ENCODE measurements at places on chromosomes 6 and 20.

DNA sequence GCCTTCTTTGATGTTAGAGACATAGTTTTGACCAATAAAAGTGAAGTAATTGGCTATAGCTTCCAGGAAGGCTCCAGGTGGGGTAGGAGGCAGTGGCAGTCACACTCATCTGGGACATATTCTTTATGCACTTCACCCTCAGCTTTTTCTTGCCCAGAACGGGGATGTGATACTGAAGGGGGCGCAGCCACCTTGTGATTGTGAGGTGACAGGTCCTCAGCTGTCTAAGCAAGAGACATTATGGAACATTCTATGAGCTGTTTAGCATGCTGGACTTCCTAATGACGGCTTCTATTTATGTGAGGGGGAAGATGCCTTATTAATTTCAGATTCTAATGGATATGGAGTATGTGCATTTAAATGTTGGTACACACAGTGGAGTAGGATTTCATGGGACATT lies 151.3 kb upstream of the ZFP64 start:
- DNase-seq, result no peak

GRCh38 chr20:45087097-45087790 lies 13.7 kb downstream of the KCNS1 start:
- no peak for DNase-seq

DNA sequence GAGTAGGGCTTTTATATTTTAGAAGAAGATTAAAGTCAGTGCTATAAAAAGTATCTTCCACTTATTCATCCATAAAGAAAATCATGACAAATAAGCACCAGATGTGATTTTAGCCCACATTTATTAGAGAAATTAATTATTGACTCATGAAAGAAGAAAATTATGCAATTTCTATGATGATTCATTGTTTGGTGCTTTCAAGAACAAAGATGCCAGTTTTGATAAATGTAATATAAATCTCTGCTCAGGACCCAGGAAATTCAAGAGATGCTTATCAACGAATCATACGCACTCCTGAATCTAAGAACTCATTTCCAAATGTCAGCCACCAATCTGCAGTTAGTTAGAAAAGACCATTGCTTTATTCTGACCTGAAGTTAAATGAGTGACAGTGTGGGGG lies 211.4 kb downstream of the ARHGAP18 start:
- no peak for DNase-seq

- no peak for DNase-seq
These were observed 30.6 kb downstream of the PTCHD4 start for GRCh38 chr6:48080227-48081009.

GRCh38 chr6:99559057-99559456 lies 9.4 kb downstream of the CCNC start:
- no peak for DNase-seq
